ELR (cell line): ENCODE measurements at places on chromosomes 12 and 14.

GRCh38 chr12:28817524-28817923 lies 331.6 kb upstream of the FAR2 start:
- no peak for DNase-seq

- peak; percentile 73 for DNase-seq
Observed at GRCh38 chr14:74035556-74035955, 16.4 kb downstream of the BBOF1 start.

DNA sequence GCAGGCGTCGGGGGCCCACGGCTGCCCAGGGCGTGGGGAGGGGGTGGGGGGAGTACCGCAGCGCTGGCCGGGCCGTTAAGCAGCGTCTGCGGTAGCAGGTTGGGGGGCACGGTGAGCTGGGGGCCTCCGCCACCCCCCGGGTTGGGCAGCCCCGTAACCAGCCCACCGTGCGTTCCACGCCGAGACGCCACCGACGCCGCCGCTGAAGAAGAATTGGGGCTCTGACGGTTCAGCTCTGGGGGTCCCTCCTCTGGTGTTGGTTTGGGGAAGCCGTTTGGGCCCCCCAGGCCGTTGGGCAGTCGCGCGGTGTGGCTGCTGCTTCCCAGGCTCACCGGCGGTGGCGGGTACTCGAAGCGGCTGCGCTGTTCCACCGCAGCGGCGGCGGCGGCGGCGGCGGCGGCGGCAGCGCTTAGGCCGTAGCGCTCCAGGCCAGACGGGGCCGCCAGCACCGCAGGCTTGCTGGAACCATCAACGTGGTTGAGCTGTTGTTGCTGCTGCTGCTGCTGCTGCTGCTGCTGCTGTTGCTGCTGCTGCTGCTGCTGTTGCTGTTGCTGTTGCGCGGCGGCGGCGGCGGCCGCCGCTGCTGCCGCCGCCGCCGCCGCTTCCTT lies 1.5 kb downstream of the IRF2BPL start:
- peak; percentile 75 for DNase-seq

- no peak for DNase-seq
Observed at GRCh38 chr12:100920493-100920892, 125.9 kb downstream of the ANO4 start.

DNA sequence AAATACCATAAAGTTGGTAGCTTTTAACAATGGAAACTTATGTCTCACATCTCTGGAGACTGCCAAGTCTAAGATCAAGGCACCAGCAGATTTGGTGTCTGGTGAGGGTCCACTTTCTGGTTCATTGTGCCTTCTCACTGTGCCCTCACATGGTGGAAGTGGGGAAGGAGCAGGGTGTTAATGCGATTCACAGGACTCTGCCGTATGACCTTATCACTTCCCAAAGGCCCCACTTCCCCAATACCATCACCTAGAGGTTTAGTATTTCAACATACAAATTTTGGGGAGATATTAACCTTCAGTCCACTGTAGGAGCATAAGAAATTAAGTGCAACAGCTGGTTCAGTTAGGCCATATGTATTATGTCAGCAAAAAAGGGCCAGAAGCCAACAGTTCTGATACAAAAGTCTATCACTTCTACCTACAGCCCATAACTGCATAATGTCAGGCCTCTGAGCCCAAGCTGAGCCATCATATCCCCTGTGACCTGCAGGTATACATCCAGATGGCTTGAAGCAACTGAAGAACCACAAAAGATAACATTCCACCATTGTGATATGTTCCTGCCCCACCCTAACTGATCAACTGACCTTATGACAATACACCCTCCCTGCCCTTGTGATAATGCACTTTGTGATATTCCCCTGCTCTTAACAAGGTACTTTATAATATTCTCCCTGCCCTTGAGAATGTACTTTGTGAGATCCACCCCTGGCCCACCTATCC lies 24.7 kb downstream of the DDHD1 start:
- no peak for DNase-seq

- DNase-seq = no peak
Observed at GRCh38 chr14:98368221-98368620, 903.8 kb downstream of the BCL11B start.

GRCh38 chr14:95315579-95315978 lies 4.1 kb downstream of the CLMN start:
- no peak for DNase-seq

GRCh38 chr14:63752449-63753169 lies 24.7 kb upstream of the SGPP1 start:
- peak; percentile 86 for DNase-seq

DNA sequence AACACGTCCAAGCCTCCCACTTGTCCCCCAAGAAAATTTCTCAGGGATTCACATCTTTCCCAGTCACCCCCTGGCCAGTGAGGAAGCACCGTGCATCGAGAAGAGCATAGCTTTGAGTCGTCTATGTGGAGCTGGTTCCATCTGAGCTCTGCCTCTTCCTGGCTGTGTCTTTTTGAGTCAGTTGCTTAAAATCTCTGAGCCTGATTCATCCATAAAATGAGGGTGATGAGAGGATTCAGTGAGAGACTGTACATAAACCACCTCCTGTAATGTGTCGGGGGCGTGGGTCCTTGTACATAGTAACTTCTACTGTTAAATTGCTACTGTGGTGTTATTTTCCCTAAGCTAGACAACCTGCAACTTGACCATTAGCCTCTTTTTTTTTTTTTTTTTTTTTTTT lies 13.8 kb downstream of the CD9 start:
- DNase-seq = no peak

GRCh38 chr12:65540140-65540539 lies 261.7 kb downstream of the MSRB3 start:
- no peak for DNase-seq

- DNase-seq = peak; percentile 85
Observed at GRCh38 chr14:77799863-77800730, at the start of gene ADCK1. Gene ADCK1 (plus strand): TSS chr14:77800109. CDS start chr14:77818979, 18,870 bp downstream.

DNA sequence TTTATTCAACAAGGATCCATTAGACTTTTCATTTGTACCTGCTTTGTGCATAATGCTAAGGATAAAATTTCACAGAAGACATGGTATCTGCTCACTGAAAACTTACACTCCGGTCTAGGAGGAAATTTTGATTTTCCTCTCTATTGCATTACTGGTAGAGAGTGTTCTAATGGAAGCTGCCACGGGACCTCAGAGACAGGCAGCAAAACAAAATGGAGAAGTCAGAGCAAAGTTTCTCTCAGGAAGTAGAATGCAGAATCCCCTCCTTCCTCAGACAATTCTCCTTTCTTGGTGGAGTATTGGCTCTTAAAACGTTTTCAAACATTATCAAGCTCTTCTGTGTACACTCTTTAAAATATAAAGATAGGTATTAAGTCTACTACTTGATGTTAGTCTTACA lies 12.3 kb downstream of the CLEC2B start:
- DNase-seq = no peak

- DNase-seq = no peak
Observed at GRCh38 chr14:93733231-93733630, 55.1 kb downstream of the PRIMA1 start.

DNA sequence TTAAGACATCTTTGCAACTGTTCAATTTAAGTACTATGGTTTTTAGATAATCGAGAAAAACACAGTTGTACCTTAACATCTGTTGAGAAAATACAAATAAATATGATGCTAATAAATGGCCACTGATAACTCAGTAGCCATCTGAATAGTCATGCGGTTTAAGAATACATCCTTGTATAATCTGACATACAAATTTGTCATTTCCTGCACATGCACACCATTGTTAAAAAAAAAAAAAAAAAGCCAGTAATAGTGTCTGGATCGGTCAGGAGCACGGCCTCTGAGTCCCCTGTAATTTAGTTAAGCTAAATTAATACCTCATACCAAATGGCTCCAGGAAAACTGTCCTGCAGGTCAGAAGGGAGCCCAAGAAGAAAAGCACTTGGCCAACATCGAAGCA lies 16.8 kb downstream of the RFC5 start:
- peak; percentile 83 for DNase-seq

DNA sequence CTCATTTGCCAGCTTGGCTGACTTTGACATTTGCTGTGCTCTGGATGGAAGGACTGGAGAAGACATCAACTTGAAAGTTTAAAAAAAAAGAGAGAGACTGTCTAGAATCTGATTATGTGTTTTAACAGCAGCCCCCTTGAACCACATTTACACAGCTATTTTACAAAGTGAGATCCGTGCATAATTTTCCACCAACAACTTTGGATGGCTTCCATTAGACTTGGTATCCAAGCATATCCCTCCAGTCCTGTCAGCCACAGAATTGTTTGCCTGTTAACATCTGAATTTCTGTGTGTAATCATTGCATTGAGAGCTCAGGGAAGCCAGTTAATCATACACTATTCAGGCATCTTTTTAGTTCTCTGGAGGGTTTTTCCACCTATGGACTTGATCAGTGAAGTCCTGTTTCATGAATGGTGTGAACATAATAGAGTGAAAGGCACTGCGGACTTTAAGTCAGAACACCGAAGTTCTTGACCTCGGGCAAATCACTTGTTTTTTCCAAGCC lies 93.7 kb downstream of the SAMD4A start:
- no peak for DNase-seq

- no peak for DNase-seq
Observed at GRCh38 chr14:30861200-30861599, 13.2 kb upstream of the COCH start.

DNA sequence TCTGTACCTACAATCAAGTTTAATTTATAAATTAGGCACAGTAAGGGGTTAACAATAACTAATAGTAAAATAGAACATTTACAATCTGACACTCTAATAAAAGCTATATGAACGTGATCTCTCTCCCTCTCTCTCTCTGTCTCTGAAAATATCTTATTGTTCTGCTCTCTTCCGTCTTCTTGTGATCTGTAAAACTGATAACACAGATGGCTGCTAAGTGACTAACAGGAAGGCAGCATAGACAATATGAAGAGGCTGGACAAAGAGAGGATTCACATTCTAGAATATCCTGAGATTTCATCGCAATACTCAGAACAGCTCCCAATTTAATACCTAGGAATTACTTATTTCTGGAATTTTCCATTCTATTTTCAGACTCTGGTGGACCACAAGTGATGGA lies 827.2 kb downstream of the FLRT2 start:
- no peak for DNase-seq
